ENCODE measurements at places on chromosomes 4 and X.

DNA sequence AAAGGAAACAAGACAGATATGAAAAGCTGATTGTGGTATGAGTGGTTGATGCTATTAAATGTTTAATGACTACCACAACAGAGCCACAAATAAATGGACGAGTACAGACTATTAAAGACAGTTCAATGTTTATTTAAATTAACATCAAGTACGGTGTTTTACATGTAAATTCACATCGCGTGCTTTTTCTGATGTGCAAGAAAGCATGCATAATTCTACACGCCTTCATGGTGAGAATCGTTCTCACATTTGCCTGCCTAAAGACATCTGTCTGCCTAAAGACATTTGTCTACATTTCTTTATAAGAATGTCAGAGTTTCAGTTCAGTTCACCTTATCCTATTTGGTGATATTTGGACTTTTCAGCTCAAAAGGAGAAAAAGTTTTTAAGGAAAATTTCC lies 7.3 kb upstream of the GPR143 start:
- DNase-seq, result no peak

- no peak for DNase-seq
Observed at GRCh38 chr4:175297965-175298565, 379.9 kb downstream of the ADAM29 start.

GRCh38 chrX:136259543-136259942 lies 8.3 kb upstream of the MAP7D3 start:
- no peak for DNase-seq

DNA sequence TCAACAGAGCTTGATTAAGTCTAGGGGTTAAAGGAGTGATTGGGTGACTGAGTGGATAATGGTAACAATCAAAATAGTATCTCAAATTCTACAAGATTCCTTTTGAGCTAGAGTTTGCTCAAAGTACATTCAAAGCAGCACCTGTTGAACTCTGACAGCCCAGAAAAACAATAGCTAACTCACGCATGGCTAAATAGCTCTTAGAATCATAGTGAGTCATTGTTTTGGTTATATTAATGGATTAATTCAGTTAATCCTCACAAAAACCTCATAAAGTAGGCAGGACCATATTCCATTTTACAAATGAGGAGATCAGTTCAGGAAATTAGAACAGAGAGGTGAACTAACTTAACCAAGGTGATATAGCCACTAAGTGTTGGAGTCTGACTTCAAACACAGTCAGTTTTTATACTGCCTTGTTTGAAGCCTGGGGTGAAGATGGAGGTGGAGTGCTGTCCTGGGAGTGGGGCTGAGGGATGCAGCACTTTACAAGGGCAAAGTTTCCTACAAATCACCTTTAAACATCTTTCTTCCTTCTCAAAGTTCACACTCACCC lies 35.9 kb upstream of the PPM1K start:
- no peak for DNase-seq

DNA sequence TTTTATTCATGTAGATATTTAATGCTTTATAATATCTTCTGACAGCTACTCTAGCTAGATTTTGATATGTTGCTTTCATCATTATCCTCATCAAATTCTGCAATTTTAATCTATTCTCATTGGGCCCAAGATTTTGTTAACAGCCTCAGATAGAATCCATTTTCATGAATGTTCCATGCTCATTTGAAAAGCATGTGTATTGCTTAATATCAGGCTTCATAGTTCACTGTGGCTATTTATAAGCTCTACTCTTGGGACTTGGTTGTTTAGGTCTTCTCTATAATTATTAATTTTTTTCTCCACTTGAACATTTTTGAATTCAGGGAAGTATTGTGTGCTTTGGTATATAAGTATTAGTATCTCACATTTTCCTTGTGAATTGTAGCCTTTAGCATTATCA lies 41.8 kb downstream of the RAB40A start:
- DNase-seq, result no peak
